ENCODE measurements at places on chromosomes 16 and 17.
A peak's percentile ranks its signal among the peaks of the same experiment; 100 is the strongest.

GRCh38 chr16:25250467-25250866 is 7.2 kb downstream of the ZKSCAN2 start:
- no peak for DNase-seq

DNA sequence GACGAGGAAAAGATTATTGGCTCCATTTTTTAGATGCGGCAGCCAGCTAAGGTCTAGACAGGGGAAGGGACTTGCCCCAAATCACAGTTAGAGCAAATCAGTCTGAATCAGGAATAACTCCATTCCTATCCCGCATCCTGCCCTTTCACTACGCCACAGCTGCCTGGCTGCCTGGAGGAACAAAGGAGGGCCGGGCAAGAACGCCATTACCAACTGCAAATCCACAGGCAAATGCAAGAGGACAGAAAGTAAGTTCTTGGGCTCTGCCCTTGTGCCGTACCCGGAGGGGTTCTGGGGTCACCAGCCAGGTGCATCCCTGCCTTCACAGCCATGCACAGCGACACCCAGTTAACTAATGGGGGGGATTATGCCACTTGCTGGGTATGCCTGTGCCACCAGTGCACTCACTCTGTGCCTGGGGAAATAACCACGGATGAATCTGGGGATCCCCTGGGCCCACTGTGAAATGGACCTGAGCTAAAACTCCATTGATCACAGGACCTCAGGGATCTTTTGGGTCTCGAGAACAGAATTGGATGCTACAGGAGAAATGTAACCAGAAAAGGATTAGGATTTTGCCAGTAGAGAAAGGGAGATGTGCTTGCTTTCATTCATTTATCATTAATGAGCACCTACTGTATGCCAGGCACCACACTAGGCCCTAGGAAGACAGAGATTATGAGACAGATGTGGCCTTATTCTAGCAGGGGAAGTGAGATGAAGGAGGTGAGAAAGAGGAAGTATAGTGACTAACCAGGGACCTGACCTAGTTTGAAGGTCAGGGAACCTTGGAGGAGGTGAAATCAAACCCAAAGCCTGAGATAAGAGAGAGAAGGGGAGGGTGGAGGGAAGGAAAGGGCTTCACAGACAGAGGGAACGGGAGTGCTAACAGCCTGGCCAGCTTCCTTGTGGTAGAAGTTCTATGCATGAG is 17.7 kb downstream of the BCL7C start:
- no peak for DNase-seq

DNA sequence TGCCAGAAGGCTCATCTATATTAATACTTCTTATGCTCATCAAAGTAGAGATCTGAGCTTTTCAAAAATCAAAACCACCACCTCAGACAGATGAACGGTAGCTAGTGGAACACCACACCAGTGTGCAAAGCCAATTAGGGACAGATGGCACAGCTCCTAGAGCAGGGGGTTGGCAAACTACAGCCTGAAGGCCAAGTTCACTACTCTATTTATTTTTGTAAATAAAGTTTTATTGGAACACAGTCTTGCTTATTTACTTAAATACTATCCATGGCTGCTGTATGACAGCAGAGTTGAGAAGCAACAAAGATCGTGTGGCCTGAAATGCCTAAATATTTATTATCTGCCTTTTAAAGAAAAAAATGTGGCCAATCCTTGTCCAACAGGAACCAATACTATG is 56.8 kb downstream of the AMFR start:
- no peak for DNase-seq

GRCh38 chr17:6573982-6574686 is 17.8 kb upstream of the PITPNM3 start:
- DNase-seq: no peak

DNA sequence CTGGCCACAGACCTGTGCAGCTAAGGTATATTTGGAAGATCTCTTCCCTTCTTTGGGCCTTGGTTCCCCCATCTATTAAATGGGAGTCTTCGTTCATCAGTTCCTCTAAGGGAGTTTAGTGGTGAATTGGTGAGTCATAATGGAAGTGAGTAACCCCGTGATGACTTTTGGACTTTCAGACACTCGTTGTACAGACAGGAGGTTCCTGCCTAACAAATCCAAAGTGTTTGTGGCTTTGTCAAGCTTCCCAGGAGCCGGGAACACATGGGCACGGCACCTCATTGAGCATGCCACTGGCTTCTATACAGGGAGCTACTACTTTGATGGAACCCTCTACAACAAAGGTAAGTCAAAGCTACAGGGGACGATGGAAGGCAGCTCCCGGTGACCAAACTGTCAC is 40.4 kb downstream of the WSCD1 start:
- no peak for DNase-seq

- DNase-seq: no peak
These were observed 11.5 kb downstream of the CLUH start for GRCh38 chr17:2700030-2700490.

- DNase-seq: no peak
These were observed 31.8 kb upstream of the AXIN2 start for GRCh38 chr17:65593092-65593854.

DNA sequence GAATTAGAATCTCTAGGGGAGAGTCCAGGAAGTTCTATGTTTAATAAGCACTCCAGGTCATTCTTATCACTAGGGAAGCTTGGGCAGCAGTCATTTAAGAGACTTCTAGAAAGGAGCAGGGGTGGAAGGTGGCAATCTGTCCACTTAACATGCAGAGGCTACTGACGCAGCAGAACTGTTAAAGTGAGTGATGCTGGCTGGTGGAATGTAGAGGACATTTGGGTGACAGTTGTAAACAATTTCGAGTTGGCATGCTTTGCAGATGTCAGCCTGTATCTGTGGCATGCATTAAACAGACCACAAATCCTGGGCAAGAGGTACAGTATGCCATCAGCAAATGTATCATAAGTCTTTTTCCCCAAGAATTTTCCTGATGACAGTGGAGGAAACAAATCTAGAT is 40.5 kb upstream of the HS3ST3A1 start:
- no peak for DNase-seq

GRCh38 chr17:75498726-75499213 is 16.6 kb downstream of the CASKIN2 start:
- DNase-seq: no peak

- no peak for DNase-seq
These were observed 4.7 kb downstream of the PRAC1 start for GRCh38 chr17:48717367-48718226.

GRCh38 chr17:41705271-41705991 is 6.7 kb upstream of the GAST start:
- no peak for DNase-seq

- no peak for DNase-seq
These were observed 6.6 kb upstream of the JUP start for GRCh38 chr17:41792845-41793783.

DNA sequence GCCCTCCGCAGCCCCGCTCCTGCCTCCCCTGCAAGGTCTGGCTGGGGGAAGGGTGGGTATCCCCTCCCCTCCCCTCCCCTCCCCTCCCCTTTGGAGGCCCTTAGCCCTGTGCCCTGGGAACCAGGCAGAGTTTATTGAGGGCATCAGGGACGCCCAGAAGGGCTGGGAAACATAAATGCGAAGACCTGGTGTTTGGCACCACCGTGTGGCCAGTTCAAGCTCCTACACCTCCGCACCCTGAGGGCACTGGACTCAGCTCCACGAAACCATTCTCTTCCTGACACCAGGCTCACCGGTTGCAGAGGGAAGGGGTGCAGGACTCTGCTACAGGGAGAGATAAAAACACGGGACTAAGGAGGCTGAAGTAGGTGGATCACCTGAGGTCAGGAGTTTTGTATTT is 1.0 kb upstream of the AIPL1 start:
- DNase-seq: peak; percentile 51

- no peak for DNase-seq
These were observed 149.7 kb downstream of the SNX29 start for GRCh38 chr16:12126091-12126806.

DNA sequence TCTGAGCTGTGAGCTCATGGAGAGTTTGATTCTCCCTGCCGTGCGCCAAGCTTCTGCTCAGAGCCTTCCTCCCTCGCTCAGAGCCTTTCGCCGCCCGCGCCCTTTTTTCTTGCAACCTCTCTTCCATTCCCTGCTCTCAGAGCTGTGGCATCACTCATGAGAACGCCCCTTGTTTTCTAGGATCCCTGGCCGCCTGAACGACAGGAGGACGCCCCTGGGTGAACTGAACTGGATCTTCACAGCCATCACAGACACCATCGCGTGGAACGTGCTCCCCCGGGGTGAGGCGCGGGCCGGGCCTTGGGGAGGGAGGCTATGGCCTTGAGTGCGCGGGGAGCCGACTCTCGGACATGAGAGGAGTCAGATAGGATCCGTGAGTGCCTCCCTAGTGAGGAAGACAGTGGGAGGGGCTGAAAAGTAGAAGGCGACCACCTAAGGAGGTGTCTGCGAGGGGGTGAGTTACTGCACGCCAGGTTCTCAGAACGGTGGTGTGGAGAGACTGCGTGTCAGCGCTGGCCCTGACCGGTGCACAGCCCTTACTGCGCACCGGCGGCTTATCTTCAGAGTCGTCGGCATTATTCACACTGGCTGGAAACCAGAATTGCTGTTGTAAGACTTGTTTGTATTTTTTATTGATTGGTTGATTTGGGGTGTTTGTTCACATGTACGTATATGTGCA is 169.5 kb upstream of the CHMP6 start:
- DNase-seq: no peak

DNA sequence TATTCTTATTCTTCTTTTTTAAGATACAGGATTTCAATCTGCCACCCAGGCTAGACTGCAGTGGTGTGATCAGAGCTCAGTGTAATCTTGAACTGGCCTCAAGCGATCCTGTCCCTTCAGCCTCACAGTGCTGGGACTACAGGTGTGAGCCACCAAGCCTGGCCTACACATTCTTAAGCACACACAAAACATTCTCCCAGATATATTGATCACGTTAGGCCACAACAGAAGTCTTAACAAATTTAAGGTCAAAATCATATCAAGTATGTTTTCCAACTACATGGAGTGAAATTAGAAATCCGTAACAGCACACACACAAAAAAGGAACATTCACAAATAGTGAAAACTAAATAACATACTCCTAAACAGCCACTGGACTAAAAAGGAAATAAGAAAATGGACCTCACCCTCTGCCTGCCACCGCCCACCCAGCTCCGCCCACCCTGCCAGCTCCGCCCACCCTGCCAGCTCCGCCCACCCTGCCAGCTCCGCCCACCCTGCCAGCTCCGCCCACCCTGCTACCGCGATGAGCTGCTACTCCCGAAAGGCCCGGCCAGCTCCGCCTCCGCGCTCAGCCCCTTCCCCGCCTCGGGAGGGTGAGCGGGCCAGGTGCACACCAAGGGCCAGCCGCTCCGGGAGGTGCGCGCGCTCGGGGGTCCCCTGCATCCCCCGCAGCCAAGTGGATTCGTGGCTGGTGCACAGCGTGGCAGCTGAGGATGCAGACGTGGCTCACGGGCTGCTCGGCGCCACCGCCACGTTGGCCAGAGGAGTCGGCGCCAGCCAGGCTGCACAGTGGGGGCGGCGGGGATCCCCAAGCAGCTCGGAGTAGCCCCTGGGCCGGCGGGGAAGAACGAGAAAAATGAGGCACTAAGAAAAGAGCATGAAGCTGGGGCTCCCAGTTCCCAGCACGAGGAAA is 41.2 kb downstream of the C16orf87 start:
- peak; percentile 67 for DNase-seq

DNA sequence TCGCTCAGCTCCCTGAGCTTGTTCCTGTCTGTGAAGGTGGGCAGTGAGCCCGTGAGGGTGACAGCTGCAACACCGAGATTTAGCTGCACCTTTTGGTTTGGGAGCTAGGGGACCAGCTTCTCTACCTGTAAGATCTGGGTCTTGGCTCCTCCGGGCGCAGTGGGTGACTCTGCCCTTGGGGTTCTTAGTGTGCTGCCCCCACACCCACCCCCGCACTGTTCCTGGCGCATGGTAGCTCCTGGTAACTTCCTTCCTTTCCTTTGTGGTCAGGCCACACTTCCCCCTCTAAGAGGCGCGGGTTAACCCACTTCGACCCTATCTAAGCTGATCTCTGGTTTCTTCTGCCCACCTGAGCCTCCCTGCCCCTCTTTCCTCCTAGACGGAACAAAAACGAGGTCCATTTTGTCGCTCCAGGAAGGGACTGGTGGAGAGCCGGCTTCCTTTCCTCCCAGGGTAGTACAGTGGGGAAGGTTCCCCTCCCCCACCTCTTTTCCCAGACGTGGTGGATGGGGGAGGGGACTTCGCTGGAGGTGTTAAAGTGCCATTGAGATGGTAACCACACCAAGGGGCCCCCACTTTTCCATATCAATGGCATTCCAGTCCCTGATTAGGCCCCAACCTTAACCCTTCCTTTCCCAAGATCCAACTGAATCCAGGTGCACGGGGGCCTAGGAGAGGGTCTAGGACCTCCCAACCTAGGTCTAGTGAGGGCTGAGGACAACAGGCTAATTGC is 4.6 kb upstream of the CLDN9 start:
- DNase-seq: peak; percentile 18

GRCh38 chr16:49016461-49016860 is 265.2 kb downstream of the CBLN1 start:
- no peak for DNase-seq

- no peak for DNase-seq
These were observed 14.3 kb upstream of the NAGLU start for GRCh38 chr17:42521666-42522262.

DNA sequence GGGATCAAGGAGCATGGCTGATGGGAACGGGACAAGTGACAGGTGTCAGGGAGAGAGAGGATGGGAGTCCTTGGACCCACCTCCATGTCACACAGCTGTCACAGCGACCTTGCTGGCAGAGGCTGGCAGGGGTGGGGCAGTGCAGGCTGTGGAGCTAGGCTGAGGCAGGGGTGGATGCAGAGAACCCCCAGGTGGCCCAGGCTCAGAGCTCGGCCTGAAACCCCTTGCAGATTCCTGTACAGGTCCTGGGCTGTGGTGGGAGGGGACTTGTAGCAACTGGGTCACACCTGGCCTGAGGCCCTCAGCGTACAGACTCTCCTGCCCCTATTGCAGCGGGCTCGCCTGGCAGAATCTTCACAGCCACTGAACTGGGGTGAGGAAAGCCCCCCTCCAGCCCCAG is 174.1 kb downstream of the NTN1 start:
- DNase-seq: no peak

DNA sequence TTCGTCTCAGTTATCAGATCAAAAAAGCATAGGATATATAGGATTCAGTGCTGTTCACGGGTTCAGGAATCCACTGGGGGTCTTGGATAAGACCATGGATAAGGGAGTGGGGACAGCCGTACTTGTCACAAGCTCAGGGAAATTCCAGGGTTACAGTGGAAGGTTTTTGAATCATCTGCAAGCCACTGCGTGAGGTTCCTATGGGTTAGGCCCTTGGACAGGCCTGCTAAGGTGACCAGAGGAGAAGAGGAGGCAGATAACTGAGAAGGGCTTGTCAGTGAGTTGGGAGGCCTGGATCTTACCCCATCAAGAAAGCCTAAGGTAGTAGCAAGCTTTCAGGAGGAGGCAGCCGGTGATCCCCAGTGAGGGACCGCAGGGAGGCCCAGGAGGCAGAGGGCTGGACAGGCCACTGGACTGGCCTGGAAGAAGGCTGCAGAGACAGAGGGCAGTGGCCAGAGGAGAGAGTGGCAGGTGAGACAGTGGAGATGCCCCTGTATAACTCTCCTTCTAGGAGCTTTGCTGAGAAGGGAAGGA is 27.3 kb downstream of the NGFR start:
- DNase-seq: no peak

DNA sequence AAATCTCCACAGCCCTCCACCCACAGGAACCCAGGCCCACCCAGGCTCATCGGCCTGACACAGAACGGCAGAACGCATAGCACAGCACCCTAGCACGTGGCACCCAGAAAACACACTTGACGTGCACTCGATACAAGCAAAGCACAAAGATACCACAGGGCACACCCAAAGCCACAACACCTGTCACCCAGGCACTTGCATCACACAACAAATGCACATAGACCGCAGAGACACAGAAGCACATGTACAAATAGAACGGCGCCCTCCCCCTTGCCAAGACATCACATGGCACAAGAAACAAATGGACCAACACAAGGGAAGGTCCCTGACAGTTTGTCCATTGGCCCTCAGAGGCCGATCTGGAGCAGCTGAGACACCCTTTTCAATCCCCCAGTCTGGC is 147.7 kb upstream of the WSCD1 start:
- no peak for DNase-seq

Measured in effector memory CD8-positive, alpha-beta T cell (primary cell).